A375 (cell line): ENCODE measurements at places on chromosomes 12 and 14. TPM values are rescaled to one million over a fixed set of nuclear protein-coding genes. Genes with fewer than 3 reads are reported as not detected.

The TAC3 gene
- not detected in 2 replicates for total RNA-seq

The KCNA5 gene
- total RNA-seq = not detected in 2 replicates

The PHLDA1 gene
- 138 and 163 TPM in 2 replicates for total RNA-seq

The KRT6C gene
- total RNA-seq = not detected in 2 replicates
